ENCODE measurements at places on chromosomes 4 and X.

GRCh38 chrX:2536974-2537373, 36.2 kb upstream of the DHRSX start:
- H3K27ac ChIP-seq = peak overlapping the region; percentile 98
- H3K4me3 ChIP-seq = no peak overlapping the region
- no peaks in the 10 kb centered on the region for H3K36me3 ChIP-seq

GRCh38 chr4:10571909-10572308, 112.7 kb downstream of the CLNK start:
- H3K36me3 ChIP-seq = no peaks in the 10 kb centered on the region
- H3K4me1 ChIP-seq = no peaks in the 10 kb centered on the region
- no peaks in the 10 kb centered on the region for H3K27me3 ChIP-seq
- no peak overlapping the region for H3K27ac ChIP-seq
- no peak for DNase-seq

DNA sequence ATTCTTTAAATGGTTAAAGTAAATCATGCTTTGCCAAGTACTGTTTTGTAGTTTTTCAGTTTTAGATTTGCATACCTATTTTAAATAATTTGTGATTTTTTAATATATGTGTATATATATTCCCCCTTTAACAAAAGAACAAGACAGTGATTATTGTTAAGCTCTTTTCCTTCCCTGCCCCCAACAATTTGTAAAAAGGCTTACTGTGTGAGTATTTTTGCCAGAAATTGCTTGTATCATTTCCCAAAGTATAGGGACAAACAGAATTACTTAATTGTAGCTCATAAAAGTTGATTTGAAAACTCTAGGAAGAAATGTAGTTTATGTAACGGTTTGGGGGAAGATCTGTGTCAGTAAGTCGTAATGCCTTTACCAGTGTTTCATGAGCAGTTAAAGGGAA, 19.0 kb downstream of the CPEB2 start:
- H3K27me3 ChIP-seq = no peaks in the 10 kb centered on the region
- H3K36me3 ChIP-seq = peaks cover 20% of the 10 kb centered on the region
- H3K4me3 ChIP-seq = no peak overlapping the region
- no peak overlapping the region for H3K27ac ChIP-seq
- no peaks in the 10 kb centered on the region for H3K4me1 ChIP-seq
- no peak for DNase-seq

DNA sequence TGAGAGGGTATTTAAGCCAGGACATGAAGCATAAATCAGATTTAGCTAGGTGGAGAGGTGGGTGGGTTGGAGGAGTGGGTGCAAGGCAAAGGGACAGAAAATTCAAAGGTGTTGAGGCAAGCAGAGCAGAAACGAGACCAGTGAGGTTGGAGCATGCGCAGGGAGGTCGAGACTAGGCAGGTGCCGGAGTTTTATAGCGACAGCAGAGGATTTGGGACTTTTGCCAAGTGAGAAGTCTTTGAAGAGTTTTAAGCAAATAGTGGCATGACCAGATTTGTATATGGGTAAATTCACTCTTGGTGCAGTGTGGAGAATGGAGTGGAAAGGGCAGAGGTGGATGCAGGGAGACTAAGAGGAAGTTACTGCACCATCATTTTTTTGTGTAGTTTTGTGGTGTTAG, 107.0 kb upstream of the TLR2 start:
- no peaks in the 10 kb centered on the region for H3K4me1 ChIP-seq
- DNase-seq = no peak
- no peaks in the 10 kb centered on the region for H3K36me3 ChIP-seq
- H3K27me3 ChIP-seq = no peaks in the 10 kb centered on the region
- no peak overlapping the region for H3K4me3 ChIP-seq

DNA sequence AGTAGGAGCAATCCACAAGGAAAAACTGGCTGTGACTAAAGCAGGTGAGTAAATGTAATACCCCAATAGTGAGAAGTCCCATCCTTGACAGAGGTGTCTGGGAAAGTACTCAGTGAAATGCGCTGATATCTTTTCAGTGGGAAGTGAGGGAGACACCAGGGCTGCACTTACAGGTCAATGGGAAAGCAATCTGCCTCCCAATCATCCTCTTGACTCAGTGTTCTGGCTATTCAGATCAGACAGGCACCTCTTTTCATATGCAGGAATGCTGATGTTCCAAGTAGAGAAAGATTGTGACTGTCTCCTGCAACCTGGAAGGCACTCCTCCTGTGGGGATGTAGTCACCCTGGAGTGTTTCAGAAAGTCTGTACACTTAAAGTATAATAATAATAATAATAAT, 39.9 kb upstream of the SPIN2A start:
- no peaks in the 10 kb centered on the region for H3K4me1 ChIP-seq
- no peak overlapping the region for H3K27ac ChIP-seq
- no peaks in the 10 kb centered on the region for H3K36me3 ChIP-seq
- DNase-seq = peak; percentile 63

- no peaks in the 10 kb centered on the region for H3K27me3 ChIP-seq
- peak; percentile 44 for DNase-seq
- H3K36me3 ChIP-seq = peaks cover 20% of the 10 kb centered on the region
- no peaks in the 10 kb centered on the region for H3K4me1 ChIP-seq
- H3K4me3 ChIP-seq = peak overlapping the region; percentile 94
These were observed 807 bp downstream of the PGRMC1 start for GRCh38 chrX:119236623-119237561.

GRCh38 chr4:168674077-168674747, 177.4 kb downstream of the PALLD start:
- H3K36me3 ChIP-seq = no peaks in the 10 kb centered on the region
- peak overlapping the region; percentile 66 for H3K27ac ChIP-seq
- DNase-seq = peak; percentile 53
- H3K4me3 ChIP-seq = no peak overlapping the region
- H3K27me3 ChIP-seq = no peaks in the 10 kb centered on the region
- H3K4me1 ChIP-seq = peaks cover 2% of the 10 kb centered on the region

- H3K4me1 ChIP-seq = peaks cover 2% of the 10 kb centered on the region
- H3K27ac ChIP-seq = no peak overlapping the region
- no peaks in the 10 kb centered on the region for H3K27me3 ChIP-seq
- H3K4me3 ChIP-seq = no peak overlapping the region
- DNase-seq = no peak
These were observed 124.5 kb upstream of the AGA start for GRCh38 chr4:177566691-177567090.

DNA sequence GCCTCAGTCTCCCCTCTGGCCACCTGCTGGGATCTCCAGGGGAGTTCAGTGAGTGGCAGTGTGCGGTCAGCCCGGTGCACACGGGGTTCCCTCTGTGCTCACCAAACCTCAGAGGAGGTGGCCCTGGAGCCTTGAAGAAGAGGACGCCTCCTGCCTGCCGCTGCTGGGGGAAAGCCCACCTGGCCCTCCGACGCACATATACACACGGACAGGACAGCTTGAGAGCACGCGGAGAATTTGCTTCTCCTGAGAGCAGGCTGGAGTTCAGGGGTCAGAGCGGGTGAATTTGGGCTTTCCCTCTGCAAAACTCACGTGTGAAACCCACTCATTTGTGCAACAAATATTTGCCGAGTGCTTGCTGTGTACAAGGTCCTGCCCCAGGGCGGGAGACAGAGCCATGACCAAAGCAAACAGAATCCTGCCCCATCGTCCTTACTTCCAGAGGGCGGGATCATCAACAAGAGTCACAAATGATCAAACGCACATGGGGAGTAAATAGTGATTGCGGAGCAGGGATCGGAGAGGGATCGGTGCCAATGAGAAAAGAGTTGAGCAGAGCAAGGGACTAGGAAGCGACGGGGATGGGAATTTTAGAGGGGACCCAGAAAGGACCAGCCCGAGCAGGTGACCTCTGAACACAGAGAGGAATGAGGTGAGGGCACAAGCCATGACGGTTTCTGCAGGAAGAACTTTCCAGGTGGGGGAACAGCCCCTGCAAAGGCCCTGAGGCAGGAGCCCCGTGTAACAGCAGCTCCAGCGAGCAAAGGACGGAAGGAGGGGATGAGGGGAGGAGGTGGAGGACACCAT, 17.6 kb downstream of the BLOC1S4 start:
- H3K4me1 ChIP-seq = no peaks in the 10 kb centered on the region
- no peak overlapping the region for H3K4me3 ChIP-seq
- H3K36me3 ChIP-seq = no peaks in the 10 kb centered on the region
- no peak for DNase-seq

GRCh38 chr4:151114338-151114737, 14.9 kb downstream of the RPS3A start:
- H3K4me3 ChIP-seq = no peak overlapping the region
- peak; percentile 35 for DNase-seq
- H3K27ac ChIP-seq = no peak overlapping the region

DNA sequence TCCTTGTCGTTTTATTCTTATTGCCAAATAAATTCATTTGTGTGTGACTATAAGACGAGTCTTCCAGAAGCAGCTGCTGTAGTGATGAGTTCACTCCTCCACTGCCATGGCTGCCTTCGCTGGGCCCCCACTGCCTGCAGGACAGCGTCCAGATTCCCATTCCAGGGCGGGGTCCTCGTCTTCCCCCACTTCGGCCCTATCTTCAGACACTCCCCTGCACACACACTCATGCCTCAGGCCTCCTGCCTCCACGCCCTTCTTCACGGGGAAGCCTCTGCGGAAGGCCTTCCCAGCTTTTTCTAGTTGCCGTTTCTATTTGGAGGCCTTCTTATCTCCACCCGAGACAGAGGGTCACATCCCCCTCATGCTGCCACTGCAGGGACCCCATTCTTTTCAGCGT, 80.4 kb downstream of the SHROOM2 start:
- no peaks in the 10 kb centered on the region for H3K27me3 ChIP-seq
- no peak overlapping the region for H3K27ac ChIP-seq
- no peaks in the 10 kb centered on the region for H3K4me1 ChIP-seq
- DNase-seq = no peak
- no peak overlapping the region for H3K4me3 ChIP-seq
- H3K36me3 ChIP-seq = no peaks in the 10 kb centered on the region

DNA sequence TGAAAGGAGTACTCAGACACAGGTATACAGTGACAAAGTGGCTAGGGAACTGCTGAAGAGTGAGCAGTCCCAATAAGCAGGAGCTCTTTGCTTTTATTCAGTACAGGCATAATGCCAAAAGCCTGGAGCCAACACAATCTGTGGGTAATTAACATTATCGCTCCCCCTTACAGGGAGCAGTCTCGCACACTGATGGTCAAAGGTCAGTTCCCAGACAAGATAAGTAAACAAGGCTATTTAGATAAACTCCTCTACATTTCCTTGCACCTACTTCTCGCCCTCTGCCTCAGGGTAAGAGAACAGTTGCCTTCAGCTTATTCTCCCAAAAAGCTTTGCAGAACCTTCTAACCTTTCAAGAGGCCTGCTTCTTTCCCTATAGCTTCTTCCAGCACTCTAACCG, 73.9 kb upstream of the TAF9B start:
- peaks cover 8% of the 10 kb centered on the region for H3K4me1 ChIP-seq
- H3K27me3 ChIP-seq = no peaks in the 10 kb centered on the region
- peak; percentile 50 for DNase-seq
- no peak overlapping the region for H3K4me3 ChIP-seq
- H3K36me3 ChIP-seq = no peaks in the 10 kb centered on the region
- H3K27ac ChIP-seq = no peak overlapping the region

- no peak for DNase-seq
- H3K4me3 ChIP-seq = no peak overlapping the region
- no peaks in the 10 kb centered on the region for H3K36me3 ChIP-seq
These were observed 142.3 kb downstream of the PAPSS1 start for GRCh38 chr4:107577743-107578142.

DNA sequence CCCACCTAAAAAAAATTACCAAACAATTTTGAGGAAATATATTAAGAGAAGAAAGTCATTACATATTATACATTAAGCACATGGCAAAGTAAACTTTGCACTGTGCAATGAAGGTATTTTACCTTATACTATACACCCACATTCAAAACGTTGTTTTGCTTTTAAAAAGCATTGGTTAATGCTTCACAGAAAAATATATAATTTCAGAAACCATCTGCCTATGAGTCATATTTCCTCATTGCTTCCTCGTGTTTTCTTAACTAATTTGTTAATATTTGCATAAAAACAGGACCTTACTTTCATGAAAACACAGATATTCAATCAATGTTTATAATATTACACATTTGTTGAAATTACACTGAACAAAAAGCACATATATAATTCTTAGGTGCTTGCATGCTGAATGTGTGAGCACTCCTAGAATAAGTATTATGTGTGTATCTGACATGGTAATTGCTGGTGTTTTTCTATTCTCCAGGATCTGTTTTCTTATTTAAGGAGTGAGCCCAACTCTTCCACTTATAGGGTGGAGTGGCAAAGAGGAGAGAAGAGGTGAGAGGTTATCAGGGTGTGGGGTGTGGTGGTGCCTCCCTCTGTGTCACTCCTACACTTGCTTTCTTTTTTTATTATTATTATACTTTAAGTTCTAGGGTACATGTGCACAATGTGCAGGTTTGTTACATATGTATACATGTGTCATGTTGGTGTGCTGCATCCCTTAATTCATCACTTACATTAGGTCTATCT, 95.1 kb upstream of the IQCM start:
- H3K4me3 ChIP-seq = no peak overlapping the region
- H3K27me3 ChIP-seq = no peaks in the 10 kb centered on the region
- H3K36me3 ChIP-seq = no peaks in the 10 kb centered on the region
- H3K4me1 ChIP-seq = no peaks in the 10 kb centered on the region
- H3K27ac ChIP-seq = no peak overlapping the region
- DNase-seq = no peak

GRCh38 chr4:121255986-121256750, 92.0 kb upstream of the TNIP3 start:
- H3K27me3 ChIP-seq = no peaks in the 10 kb centered on the region
- H3K4me1 ChIP-seq = no peaks in the 10 kb centered on the region
- H3K36me3 ChIP-seq = no peaks in the 10 kb centered on the region
- no peak for DNase-seq

DNA sequence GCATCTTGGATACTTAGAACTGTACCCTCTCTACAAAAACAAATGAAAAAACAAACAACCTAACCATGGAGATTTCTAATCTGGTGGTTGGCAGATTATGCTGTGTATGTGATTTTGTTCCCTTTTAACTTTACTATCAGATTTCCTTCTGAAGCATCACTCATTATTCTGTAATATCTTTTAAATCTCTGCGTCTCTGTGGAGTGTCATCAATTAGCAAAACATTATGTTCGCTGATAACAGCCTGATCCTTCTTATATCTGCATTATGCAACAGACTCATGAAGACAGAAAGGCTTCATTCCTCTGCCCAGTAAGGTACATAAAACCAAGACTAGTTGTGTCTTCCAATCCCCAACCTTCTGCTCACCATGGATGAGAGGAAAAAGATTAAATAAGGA, 110.3 kb upstream of the PDE5A start:
- no peaks in the 10 kb centered on the region for H3K27me3 ChIP-seq
- no peak overlapping the region for H3K4me3 ChIP-seq
- H3K27ac ChIP-seq = no peak overlapping the region

DNA sequence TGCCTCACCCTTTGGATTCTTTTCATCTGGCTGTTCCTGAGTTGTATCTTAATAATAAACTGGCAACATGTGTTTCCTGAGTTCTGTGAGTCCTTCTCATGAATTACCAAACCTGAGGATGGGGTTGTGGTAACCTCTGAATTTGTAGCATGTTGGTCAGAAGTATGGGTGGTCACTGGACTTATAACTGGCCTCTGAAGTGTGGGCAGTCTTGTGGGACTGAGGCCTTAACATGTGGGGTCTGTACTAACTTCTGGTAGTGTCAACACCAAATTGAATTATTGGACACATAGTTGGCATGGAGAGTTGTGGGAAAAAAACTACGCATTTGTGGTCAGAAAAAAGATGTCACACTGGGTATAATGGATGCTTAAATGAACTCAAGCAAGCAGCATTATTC, 45.0 kb upstream of the TNIP3 start:
- no peaks in the 10 kb centered on the region for H3K27me3 ChIP-seq
- no peak overlapping the region for H3K27ac ChIP-seq
- DNase-seq = no peak

GRCh38 chr4:11467931-11468330, 39.2 kb upstream of the HS3ST1 start:
- no peak overlapping the region for H3K27ac ChIP-seq
- H3K27me3 ChIP-seq = no peaks in the 10 kb centered on the region
- DNase-seq = no peak
